ENCODE measurements at places on chromosomes 7 and 10.

DNA sequence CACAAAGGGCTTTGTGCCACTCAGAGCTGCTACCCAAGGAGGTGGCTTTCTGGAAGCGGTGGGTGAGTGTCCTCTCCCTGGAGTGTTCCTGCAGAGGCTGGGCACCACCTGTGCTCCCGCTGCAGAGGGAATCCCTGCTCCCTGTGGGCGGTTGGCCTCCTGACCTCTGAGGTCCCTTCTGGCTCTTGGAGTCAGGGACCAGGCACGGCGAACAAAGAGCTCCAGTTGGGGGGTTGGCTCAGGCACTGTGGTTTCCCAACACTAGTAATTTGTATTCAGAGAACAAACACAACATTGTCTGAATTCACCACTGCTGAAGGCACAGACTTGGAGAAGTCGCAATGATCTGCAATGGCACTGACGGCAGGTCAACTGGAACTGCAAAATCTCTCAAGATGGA, 328.9 kb downstream of the PRPF18 start:
- no peak for DNase-seq

DNA sequence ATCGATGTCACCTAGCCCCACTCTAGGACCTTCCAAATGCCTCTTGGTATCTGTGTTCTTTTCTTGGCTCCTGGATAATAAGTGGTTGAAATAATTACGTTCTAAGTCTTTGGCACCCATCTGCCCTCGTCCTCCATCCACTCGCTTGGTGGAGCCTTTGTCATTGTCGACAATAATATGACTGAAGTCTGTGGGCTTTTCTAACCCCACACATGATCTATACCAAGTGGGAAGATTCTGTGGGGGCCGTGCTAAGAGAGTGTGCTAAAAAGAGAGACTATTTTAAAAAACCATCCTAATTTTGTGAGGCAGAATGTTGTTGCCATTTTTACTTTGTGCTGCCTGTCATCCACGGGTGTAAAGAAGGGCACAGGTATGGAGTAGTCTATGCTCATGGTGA, 113.1 kb downstream of the GALNT17 start:
- no peak for DNase-seq

DNA sequence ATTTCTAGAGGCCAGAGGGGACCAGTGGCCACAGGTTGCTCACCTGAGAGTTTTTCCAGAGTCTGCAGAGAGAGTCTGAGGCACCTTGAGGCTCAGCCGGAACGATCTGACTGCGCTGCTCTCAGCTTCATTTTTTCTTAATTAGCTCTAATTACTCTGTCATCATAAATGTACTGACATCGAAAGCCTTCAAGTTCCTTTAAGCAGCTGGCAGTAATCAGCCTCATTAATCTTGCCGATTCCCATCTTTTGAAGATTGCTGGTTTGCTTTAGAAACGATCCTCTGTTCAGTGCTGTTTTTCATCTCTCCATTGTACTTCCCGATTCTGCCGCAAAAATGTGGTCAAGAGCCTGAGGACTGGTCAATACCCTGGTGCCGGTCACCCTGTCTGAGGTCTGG, 454.7 kb downstream of the TYW1 start:
- no peak for DNase-seq

GRCh38 chr10:44126291-44126717, 258.6 kb downstream of the CXCL12 start:
- DNase-seq: no peak

GRCh38 chr7:142581341-142581740, 167.9 kb upstream of the PRSS1 start:
- no peak for DNase-seq

DNA sequence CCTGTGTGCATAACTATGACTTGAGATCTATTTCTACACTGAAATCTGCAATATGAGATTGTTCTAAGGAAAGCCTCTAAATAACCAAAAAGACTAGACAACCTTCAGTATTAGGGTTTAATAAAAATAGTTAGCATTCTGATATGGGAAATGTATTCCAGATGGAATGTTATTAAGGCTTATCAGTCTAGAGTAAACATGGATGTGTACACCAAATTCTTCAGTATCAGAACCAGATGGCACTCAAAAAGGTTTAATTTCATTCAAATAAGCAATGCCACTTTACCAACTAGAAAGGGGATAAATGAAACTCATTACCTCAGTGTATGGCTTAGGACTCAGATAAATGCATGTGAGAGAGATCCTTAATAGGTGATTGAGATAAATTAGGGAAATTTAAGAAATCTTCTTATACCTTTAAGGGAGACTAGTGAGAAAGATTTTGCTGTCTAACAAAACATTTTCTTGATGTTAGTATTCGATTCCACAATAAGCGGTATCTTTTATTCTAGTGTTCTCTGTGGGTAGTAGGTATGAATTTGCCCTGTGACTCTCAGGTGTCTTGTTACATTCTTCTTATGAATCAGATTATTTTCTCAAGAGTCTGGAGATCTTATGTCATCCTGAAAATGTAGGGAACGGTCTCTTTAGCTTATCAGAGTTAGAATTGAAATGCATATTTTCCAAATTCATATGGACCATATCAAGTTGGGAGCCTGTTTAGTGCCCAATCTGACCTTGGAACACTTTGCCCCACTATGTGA, 159.2 kb downstream of the PRKG1 start:
- no peak for DNase-seq

- no peak for DNase-seq
Observed at GRCh38 chr10:115295213-115295805, 202.1 kb downstream of the ATRNL1 start.

DNA sequence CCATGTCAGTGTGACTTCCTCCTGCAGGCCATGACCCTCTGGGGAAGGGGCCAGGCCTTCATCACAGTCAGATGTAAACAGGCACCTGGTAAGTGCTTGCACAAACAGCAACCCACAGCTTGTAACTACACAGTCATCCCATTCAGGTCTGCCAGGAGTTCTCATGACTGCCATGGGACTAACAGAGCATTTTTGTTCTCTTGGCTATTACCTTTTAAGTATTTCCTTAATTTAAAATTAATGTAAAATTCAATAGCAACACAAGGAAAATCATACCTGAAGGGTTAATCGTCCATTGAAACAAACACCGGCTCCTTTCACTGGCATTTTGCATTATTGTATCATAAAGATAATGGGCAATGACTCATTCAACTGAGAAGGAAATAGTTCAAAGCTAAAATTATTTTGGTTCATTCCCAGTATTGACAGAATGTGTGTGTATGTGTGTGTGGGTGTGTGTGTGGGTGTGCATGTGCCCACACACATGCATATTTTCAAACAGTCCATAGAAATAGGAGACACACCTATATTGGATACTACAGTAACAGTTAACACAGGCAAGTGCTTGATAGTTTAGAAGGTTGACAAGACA, 307.9 kb downstream of the WDR11 start:
- no peak for DNase-seq

DNA sequence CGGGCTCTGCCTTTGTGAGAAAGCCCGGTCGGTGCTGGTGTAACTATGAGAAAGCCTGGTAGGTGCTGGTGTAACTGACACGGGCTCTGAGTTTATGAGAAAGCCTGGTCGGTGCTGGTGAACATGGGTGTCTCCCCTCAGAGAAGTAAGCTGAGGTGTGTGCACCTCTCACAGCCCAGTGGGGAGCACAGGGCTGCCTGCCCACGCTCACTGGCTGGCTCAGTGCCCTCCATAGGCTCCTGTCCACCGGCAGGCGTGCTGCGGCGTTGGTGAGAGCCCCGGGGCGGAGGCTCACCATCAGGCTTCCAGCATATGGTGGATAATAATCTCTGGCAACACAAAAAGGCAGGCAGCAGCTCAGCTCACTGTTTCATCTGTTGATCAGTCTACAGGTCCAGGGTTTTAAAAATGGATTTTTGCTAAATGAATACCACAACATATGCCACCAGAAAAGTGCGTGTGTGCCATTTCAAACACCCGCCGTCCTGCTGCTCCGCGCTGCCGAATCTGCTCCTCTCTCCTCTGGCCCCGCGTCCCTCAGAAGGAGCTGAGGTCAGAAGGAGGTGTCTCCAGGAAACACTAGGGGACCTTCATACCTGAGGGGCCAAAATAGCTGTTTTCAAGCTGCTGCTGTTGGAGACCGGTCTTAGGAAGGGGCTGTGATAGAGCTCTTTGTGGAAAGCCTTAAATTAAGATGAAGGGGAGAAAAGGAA, 365.7 kb downstream of the DNAJB6 start:
- DNase-seq: no peak

DNA sequence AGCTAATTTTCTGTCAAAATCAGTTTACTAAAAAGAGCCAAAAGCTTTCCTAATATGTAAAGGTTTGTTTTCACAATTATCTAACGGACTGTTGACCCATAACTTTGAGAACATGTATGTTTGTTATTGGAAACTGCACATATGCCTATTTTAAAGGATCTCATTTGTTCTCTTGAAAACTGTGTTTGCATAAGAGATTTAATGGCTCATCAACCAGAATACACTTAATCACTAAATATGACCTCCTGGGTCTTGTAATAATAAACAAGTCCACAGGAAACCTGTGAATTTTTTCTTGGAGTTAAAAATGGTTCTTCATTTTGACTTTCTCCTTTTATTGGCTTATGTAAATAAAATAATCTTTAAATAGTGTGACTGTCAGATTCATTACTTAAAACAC, 48.3 kb upstream of the STEAP1B start:
- no peak for DNase-seq

DNA sequence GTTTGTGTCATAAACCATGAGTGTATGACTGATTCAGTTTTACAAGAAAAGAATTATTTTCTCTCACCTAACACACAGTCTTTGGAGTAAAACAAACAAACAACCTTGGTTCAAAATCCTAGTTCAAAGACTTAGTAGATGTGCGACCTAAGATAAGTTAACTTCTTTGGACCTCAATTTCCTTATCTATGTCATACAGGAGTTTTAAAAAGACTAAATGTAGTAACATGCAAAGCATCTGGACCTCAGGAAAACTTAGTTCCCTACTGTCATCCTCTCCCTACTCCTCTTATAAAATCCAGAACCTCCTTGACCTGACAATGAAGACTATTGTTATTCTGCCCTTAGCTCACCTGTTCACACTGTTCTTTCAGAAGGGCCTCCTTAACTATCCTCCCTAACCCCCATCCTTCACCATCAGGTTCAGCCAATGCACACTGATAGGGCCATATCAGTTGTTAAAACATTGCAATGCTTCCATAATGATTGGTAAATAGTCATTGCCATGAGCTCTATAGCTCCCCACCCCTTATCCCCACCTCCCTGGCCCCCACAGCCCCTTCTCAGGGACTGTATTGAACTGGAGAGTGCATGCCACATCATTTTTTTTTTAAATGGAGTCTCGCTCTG, 28.8 kb upstream of the CCNJ start:
- DNase-seq: no peak

DNA sequence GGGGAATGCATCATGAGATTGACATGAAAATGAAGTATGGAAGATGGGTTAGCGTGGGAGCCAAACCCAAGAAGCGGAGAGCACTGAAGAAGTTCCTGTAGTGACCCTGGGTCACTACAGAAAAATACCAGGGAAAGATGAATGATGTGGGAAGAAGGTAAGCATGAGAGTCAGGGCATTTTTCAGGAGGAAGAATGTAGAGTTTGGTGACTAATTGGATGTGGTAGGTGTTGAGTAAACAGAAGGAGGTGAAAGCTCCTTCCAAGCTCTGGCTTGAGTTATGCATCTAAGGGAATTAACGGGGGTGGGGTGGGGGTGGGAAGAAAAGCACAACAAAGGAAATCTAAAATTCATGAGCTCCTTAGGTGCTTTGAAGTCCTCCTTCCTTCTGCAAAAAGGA, 238.1 kb upstream of the AOAH start:
- DNase-seq: no peak

- DNase-seq: no peak
Observed at GRCh38 chr7:142338633-142339501, 81.0 kb upstream of the PRSS58 start.

GRCh38 chr7:51786284-51786683, 469.7 kb upstream of the COBL start:
- no peak for DNase-seq

- no peak for DNase-seq
Observed at GRCh38 chr7:138515001-138515528, 55.0 kb downstream of the TRIM24 start.

GRCh38 chr7:91169830-91170191, 94.4 kb upstream of the FZD1 start:
- no peak for DNase-seq

- no peak for DNase-seq
Observed at GRCh38 chr10:35452171-35452570, 115.9 kb downstream of the CCNY start.

DNA sequence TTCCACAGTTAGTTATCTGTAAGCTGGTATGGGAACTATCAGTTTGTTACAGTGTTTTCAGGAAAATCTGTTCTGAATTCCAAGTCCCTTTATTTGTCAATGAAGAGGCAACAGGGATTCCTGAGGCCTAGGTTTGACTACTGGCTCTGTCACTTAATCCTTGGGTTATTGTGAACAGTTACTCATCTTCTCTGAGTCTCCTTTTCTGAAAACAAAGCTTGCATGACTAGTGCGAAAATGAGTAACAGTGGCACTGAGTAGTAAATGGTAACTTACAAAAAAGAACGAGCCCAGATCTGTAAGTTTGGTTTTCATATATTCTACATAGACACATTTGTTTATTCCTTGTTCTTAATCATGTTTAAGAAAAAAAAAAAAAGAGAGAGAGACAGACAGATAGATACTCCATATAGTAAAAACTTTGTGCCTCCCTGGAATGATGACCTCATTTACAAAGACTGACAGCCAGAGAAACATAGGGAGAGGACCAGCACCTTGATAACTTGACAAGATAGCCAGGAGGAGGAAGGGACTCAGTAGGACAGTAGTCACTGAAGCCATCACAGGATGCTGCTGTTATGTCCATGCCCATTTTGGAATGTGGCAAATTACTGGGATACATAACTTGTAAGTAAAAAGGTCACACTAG, 1.9 kb downstream of the MRPS33 start:
- DNase-seq: no peak

DNA sequence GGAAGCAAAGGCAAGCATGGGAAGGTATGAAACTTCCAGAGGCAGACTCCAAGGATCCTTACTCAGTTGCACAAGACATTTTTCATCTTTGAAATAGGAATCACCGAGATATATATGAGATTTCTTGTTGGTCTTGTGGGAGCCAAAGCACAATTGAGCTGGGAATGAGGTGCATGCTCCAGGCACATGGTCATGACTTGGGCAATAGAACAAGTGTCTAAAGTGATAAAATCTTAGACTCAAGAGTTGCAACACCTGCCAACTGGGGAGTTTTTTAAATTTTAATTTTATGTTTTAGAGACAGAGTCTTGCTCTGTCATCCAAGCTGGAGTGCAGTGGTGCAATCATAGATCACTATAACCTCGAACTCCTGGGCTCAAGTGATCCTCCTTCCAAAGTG, 169.5 kb upstream of the ADCY1 start:
- no peak for DNase-seq

DNA sequence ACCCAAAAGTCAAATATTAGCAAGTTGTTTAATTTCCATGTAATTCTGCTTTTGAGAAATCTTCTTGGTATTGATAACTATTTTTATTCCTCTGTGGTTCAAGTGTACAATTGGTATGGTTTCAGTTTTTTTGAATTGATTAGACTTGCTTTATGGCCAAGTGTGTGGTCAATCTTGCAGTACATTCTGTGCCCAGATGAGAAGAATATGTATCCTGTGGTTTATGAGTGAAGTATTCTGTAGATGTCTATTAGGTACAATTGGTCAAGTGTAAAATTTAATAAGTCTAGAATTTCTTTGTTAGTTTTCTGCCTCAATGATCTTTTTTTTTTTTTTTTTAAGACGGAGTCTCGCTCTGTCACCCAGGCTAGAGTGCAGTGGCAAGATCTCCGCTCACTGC, 36.6 kb upstream of the C7orf33 start:
- no peak for DNase-seq

All from 8988T (cell line).